ENCODE measurements at places on chromosomes 4 and X. TPM values are rescaled to one million over a fixed set of nuclear protein-coding genes. Genes with fewer than 3 reads are reported as not detected.

Gene CCDC160
- 0.41 TPM for total RNA-seq

Gene SLC10A4
- total RNA-seq = 0.12 TPM

Gene AKAP17A
- 20.4 TPM for total RNA-seq

- H3K4me3 ChIP-seq = no peak overlapping the region
- no peak for DNase-seq
- H3K27me3 ChIP-seq = no peaks in the 10 kb centered on the region
- H3K27ac ChIP-seq = no peak overlapping the region
Observed at GRCh38 chr4:147201016-147201415, 255.4 kb upstream of the TTC29 start.

GRCh38 chr4:137668885-137669545 is 136.7 kb upstream of the PCDH18 start:
- H3K4me3 ChIP-seq = no peak overlapping the region
- no peak for DNase-seq
- H3K4me1 ChIP-seq = no peaks in the 10 kb centered on the region
- H3K27ac ChIP-seq = no peak overlapping the region
- H3K27me3 ChIP-seq = no peaks in the 10 kb centered on the region
- H3K36me3 ChIP-seq = no peaks in the 10 kb centered on the region

DNA sequence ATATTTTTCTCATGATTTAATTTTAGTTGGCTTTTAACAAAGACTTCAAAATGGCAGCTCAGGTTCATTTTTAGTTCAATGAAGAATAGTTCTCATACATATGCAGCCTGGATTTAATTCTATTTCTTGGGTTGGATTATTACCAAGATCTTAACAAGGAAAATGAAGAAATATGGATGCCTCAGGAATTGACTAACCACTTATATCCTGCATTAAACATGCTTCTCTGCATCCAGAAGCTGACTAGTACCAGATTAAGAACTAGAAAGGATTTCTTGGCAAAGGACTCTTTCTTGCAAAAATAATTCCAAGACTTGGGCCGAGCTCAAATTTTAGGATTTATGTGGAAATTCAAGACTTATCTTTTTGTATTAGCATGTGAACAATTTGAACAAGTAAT is 5.6 kb upstream of the KLHL2 start:
- no peaks in the 10 kb centered on the region for H3K4me1 ChIP-seq
- no peaks in the 10 kb centered on the region for H3K27me3 ChIP-seq
- H3K36me3 ChIP-seq = no peaks in the 10 kb centered on the region
- H3K27ac ChIP-seq = no peak overlapping the region
- no peak for DNase-seq

GRCh38 chr4:10534820-10535219 is 77.6 kb upstream of the ZNF518B start:
- DNase-seq = no peak
- no peaks in the 10 kb centered on the region for H3K27me3 ChIP-seq
- H3K27ac ChIP-seq = no peak overlapping the region
- no peaks in the 10 kb centered on the region for H3K4me1 ChIP-seq

DNA sequence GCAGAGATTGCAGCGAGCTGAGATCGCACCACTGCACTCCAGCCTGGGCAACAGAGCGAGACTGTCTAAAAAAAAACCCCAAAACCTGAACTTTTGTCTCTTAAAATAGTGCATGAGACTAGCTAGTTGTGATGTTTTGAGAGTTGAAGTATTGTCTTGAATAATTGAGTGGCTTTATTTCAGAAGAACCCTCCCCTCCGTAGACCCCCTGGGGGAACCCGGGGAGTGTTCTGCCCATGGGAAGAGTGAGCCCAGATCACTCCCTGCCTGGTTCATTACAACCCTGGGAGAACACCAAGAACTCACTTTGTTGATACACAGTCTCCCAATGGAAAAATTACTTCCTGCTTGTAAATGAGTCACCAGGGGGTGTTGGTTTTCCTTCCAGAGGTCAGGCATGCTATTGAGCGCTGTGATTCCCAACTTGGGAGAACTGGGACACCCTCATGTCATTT is 65.3 kb upstream of the SHISA3 start:
- no peaks in the 10 kb centered on the region for H3K27me3 ChIP-seq
- no peaks in the 10 kb centered on the region for H3K4me1 ChIP-seq
- no peak overlapping the region for H3K4me3 ChIP-seq

DNA sequence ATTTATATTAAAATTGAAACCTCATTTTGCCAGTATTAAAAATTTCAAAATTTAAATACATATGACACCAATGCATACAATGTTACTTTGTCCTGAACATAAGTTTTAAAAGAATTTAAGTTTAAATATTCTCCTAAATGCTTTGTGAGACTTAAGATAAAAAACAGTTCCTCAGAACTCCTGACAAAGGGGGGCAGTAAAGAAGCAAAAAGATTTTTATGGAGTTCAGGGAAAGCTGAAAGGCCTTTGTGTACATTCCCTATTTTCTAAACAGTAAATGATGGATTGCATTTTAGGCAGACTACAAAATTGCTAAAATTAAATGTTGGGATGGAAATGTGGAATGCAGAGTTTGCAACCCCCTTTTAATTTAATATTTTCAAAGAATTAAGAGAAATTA is 81.7 kb downstream of the SNCA start:
- H3K27ac ChIP-seq = no peak overlapping the region
- H3K4me3 ChIP-seq = no peak overlapping the region
- H3K4me1 ChIP-seq = no peaks in the 10 kb centered on the region
- no peaks in the 10 kb centered on the region for H3K27me3 ChIP-seq

DNA sequence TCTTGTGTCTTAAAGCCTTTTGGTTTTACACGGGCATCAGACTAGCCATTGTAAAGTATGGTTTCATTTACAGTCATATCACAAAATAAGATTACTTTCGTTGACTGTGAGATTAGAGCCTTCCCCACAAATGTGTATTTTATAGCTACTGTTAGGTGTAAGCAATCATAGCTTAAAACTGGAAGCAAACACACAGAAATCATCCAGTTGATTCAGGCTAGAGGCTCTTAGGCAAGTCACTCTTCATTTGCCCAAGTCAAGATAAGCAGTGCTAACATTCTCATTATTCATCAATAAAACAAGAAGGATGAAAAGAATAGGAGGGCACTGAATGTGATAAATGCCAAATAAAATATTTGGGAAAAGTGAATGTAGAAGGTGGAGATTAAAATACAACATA is 448.7 kb upstream of the FAM241A start:
- H3K4me1 ChIP-seq = no peaks in the 10 kb centered on the region
- H3K27ac ChIP-seq = no peak overlapping the region
- no peaks in the 10 kb centered on the region for H3K27me3 ChIP-seq
- H3K4me3 ChIP-seq = no peak overlapping the region
- H3K36me3 ChIP-seq = no peaks in the 10 kb centered on the region
- no peak for DNase-seq
